ENCODE measurements at places on chromosomes 2 and 18.

- no peak for DNase-seq
These were observed 1470.3 kb upstream of the ACVR2A start for GRCh38 chr2:146374505-146374904.

DNA sequence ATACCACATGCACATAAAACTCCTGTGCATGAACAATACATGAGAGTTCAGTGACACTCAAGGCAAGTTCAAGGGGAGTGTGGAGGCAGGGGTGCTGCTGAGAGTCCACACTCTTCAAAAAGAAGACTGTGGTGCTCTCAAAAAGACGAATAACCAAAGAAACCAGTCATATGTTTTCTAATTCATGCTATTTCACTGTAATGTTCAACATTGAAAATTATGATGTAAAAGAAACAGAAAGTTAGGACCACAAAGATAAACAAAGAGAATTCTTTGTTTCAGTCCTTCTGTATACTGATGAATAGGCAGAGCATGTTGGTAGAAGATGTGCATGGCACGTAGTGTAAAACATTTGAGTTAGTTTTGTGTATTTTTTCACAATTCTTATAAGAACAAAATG lies 864.2 kb upstream of the LRATD1 start:
- no peak for DNase-seq

- no peak for DNase-seq
These were observed 1092.3 kb upstream of the NXPH2 start for GRCh38 chr2:139872503-139872902.

DNA sequence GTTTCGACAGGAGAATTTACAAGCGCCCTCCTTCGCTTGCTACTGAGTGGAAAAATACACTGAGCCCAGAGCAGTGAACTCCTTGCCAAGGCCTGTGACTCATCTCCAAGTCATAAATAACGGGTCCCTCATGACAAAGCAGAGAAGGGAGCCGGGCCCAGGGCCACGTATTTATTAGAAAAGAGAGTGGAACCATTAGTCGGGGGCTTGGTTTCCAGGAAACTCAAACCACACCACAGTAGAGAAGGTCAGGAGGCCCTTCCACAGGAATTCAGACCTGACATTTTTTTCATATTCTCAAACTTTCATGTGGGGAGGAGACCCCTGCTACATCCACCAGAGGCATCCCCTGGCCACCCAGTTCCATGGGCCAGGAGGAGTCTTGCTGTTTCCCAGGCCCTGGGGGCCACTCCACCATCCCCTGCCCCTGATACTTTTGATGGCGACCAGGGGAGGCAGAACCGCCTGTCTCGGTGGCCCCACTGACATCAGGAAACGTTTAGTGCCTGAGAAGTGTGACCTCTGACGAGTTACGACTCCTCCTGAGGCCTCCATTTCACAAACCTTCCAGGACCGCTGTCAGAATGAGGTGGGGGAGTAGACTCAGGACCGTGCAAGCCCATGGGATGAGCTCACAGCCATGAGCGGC lies 289.7 kb downstream of the DYSF start:
- no peak for DNase-seq

GRCh38 chr2:5895284-5895683 lies 203.1 kb downstream of the SOX11 start:
- DNase-seq, result no peak

- DNase-seq, result no peak
These were observed 134.5 kb downstream of the RHBDD1 start for GRCh38 chr2:226970362-226970761.

- no peak for DNase-seq
These were observed 7.0 kb downstream of the ADRA2B start for GRCh38 chr2:96109361-96109680.

DNA sequence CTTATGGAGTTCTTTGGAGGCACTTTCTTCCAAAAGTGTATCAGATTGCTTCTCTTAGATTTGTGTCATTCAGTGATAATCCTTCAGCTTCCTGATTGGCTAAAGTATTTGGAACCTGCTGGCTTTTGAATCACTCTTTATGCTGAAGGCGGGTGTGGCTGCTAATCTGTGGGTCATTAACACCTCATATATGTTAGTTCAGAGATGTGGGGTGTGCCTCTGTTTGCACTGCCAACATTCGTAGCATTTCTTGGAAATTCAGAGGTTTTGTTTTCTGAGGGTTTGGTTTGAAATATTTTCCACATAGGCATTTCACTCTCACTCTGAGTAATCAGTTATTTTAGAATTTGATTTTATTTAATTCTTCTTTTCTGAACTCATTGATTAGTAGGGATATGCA lies 1604.4 kb upstream of the ACVR2A start:
- no peak for DNase-seq

DNA sequence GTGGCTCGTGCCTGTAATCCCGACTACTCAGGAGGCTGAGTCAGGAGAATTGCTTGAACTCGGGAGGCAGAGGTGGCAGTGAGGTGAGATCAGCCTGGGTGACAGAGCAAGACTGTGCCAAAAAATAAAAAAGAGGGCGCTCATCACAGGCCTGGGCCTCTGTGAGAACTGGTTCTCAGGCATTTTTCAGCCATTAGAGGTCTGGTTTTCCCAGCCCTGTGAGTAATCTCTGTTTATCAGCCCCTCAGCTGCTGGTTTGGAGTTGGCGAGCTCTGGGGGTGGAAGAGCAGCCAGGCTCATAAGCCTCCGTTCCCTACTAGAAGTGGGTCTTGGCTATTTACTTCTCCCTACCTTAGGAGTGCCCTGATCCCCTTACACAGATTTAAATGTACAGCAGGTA lies 53.1 kb downstream of the CHRNA1 start:
- no peak for DNase-seq

- no peak for DNase-seq
These were observed 308.2 kb downstream of the EN1 start for GRCh38 chr2:118539290-118539689.

DNA sequence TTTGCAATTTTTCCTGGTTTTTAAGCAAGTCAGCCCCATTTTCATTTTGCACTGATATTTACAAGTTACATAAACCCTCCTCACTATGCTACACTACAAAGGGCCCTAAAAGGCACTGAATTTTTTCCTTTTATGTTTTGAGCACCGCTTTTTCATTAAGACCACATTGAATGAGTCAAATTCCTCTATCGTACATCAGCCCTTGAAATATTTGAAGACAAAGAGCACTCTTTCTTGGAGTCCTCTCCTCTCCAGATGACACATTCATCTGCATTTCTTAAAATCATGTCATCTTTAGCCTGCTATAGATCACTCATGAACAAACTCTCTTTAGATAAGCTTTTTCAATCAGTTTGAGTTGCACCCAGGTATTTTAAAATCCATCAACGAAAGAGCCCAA lies 306.6 kb upstream of the SOX11 start:
- no peak for DNase-seq

GRCh38 chr2:129768036-129768386 lies 211.5 kb upstream of the RAB6C start:
- DNase-seq, result no peak

DNA sequence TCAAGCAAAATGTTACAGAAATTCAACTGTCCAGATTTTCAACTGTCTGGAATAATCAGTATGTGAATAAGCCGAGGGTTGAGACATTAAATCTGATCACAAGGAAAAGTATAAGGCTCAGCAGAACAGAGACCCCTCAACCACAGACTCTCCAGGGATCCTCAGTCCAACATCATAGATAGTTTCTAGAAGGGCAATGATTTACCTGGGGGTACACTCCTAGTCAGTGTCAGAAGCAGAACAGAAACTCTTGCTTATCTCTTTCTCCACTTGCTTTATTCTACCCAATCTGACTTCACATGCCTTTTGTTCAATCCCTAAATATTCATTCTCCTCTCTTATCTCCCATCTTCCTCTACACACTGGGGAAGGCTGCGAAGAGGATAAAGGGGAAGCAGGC lies 36.4 kb downstream of the ICOS start:
- no peak for DNase-seq

- no peak for DNase-seq
These were observed 232.8 kb downstream of the CCDC85A start for GRCh38 chr2:56416500-56417176.

DNA sequence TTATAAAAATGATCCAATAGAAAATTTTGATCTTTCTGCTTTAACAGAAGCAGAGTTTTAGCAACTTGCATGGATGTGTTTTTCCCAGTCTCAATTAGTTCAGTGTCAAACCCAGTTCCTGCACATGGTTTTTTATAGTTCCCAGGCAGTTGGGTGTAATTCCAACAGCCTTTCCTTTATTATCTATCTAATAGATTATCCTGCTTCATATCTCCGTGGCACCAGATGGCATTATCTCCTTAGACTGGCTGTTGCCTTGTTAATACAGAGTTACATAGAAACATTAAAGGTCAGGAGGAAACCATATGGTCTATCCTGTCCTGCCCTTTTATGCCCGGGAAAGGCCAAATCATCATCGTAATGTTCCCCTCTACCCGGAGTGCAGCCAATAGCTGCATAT lies 400.9 kb upstream of the SMIM21 start:
- no peak for DNase-seq

GRCh38 chr2:174153757-174154680 lies 94.3 kb downstream of the OLA1 start:
- DNase-seq, result no peak

- DNase-seq, result no peak
These were observed 77.1 kb downstream of the ADAM23 start for GRCh38 chr2:206520450-206520849.

DNA sequence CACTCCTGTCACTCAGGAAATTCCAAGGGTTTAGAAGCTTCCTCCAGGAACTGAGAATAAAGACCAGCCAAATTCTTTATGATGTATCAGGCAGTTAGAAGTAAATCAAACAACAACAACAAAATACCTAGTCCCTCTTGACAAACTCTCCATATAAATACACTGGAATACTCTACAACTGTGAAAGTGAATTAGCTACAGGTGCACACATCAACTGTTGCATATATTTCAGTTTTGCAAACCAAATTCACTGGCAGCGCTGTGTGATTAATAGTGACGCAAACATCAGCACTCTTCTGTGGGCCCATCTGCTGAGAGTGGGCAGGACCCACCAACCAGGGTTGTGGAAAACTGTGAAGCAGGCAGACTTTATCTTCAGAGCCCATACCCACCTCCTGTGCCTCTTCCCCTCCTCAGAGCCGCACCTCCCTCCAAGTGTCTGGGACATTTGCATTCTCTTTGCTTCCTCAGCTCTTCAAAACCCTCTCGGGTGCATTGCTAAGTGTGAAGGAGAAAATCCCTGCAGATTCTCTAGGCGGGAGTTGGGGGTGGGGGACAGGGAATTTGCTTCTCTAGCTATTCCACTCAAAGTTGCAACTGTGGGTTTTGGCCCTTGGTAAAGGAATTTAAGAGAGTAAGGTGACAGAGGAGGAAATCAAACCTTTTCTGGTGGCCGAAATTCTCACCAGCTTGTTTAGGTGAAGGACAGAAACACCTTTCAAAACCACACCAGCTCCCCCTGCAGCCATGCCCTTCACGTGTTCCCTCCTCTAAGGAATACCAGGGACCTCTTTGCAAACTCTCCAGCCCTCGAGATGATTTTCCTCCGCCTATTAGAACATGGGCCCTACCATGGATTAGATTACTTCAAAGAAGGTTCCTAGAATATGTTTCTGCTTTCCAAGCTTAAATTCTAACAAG lies 119.3 kb downstream of the MRO start:
- no peak for DNase-seq

DNA sequence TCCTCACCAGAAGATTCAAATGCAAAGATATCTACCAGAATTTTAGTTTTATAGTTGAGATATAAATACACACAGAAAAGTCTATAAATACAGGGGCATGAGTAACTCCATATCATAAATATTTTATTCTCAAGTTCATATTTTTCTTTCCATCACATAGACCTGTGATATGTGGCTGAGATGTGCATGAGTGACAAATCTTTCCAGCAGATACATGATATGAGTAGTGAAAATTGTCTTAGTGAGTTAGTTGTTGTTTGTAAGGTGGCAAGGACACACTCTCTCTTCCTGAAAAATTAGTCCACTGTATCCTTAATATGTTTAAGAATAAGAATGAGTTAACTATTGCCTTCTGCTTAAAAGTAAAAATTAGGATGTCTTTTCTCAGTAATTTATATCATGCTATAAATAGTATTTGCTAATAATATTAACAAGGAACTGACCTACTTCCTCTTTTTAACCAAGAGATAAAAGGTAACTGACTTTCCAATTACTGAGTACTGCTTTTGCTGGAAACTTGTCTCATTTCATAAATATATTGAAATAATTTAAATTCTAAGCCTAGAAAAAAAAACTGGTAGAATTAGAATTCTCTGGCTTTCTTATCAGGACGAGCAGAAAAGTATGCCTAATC lies 85.2 kb upstream of the SESTD1 start:
- DNase-seq, result no peak
